ENCODE measurements at places on chromosomes 16 and 17.
A peak's percentile ranks its signal among the peaks of the same experiment; 100 is the strongest.

GRCh38 chr16:8632675-8633182 is 11.2 kb downstream of the METTL22 start:
- no peaks in the 10 kb centered on the region for H3K4me1 ChIP-seq
- H3K4me3 ChIP-seq = no peak overlapping the region
- H3K27me3 ChIP-seq = no peaks in the 10 kb centered on the region
- peaks cover 49% of the 10 kb centered on the region for H3K36me3 ChIP-seq
- no peak overlapping the region for H3K27ac ChIP-seq

- no peaks in the 10 kb centered on the region for H3K27me3 ChIP-seq
- no peaks in the 10 kb centered on the region for H3K36me3 ChIP-seq
- H3K4me1 ChIP-seq = no peaks in the 10 kb centered on the region
- DNase-seq = peak; percentile 18
- H3K27ac ChIP-seq = no peak overlapping the region
Observed at GRCh38 chr16:27024010-27024409, 42.7 kb upstream of the C16orf82 start.

- H3K27ac ChIP-seq = no peak overlapping the region
- H3K4me1 ChIP-seq = no peaks in the 10 kb centered on the region
- H3K4me3 ChIP-seq = no peak overlapping the region
- no peaks in the 10 kb centered on the region for H3K27me3 ChIP-seq
Observed at GRCh38 chr17:45011767-45012166, 39.7 kb downstream of the DCAKD start.

GRCh38 chr17:9266031-9266680 is 244.8 kb downstream of the NTN1 start:
- peak overlapping the region; percentile 23 for H3K4me3 ChIP-seq
- H3K4me1 ChIP-seq = peaks cover 6% of the 10 kb centered on the region
- no peak for DNase-seq
- H3K36me3 ChIP-seq = no peaks in the 10 kb centered on the region
- peak overlapping the region; percentile 57 for H3K27ac ChIP-seq

GRCh38 chr17:48761114-48761513 is 32.6 kb upstream of the HOXB13 start:
- H3K4me1 ChIP-seq = no peaks in the 10 kb centered on the region
- H3K27ac ChIP-seq = no peak overlapping the region
- H3K4me3 ChIP-seq = no peak overlapping the region
- DNase-seq = no peak
- H3K36me3 ChIP-seq = no peaks in the 10 kb centered on the region

- H3K27me3 ChIP-seq = no peaks in the 10 kb centered on the region
- H3K36me3 ChIP-seq = no peaks in the 10 kb centered on the region
- DNase-seq = no peak
- H3K4me3 ChIP-seq = no peak overlapping the region
- peaks cover 5% of the 10 kb centered on the region for H3K4me1 ChIP-seq
Observed at GRCh38 chr16:3934491-3935181, 54.1 kb upstream of the CREBBP start.

- H3K4me1 ChIP-seq = no peaks in the 10 kb centered on the region
- no peak overlapping the region for H3K27ac ChIP-seq
- no peak overlapping the region for H3K4me3 ChIP-seq
Observed at GRCh38 chr16:24013864-24014645, 178.3 kb downstream of the PRKCB start.

DNA sequence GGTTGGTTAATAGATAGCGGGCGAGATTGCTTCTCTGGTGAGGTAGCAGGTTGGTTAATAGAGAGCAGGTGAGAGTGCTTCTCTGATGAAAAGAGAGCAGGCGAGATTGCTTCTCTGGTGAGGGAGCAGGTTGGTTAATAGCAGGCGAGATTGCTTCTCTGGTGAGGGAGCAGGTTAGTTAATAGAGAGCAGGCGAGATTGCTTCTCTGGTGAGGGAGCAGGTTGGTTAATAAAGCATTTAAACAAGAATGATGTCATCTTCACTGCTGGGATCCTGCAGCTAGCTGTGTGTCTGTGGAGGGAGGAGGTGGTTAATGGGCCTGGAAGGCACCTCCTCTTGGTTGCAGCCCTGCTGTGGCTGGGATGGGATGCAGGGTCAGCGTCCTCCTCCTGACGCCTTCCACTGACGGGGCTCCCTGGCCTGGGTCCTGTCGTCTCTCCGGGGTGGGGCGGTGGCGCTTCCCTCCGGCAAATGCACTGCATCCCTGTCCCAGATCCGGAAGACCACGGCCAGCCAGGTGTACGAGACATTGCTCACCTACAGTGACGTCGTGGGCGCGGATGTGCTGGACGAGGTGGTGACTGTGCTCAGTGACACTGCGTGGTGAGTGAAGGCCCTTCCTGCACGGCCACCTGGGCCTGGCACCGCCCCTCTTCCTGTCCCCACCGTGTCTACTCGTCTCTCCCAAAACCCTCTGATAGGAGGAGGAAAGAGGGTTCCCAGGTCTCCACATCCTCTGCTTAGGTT is 99.2 kb upstream of the ZNF750 start:
- no peak overlapping the region for H3K27ac ChIP-seq
- no peak overlapping the region for H3K4me3 ChIP-seq
- no peaks in the 10 kb centered on the region for H3K4me1 ChIP-seq
- H3K27me3 ChIP-seq = no peaks in the 10 kb centered on the region

GRCh38 chr17:31499771-31500554 is 108.5 kb downstream of the RAB11FIP4 start:
- H3K4me1 ChIP-seq = peaks cover 8% of the 10 kb centered on the region
- H3K27me3 ChIP-seq = no peaks in the 10 kb centered on the region
- no peak overlapping the region for H3K27ac ChIP-seq
- no peaks in the 10 kb centered on the region for H3K36me3 ChIP-seq

- no peaks in the 10 kb centered on the region for H3K36me3 ChIP-seq
- H3K27me3 ChIP-seq = no peaks in the 10 kb centered on the region
- H3K27ac ChIP-seq = no peak overlapping the region
- H3K4me3 ChIP-seq = no peak overlapping the region
- H3K4me1 ChIP-seq = peaks cover 5% of the 10 kb centered on the region
- DNase-seq = no peak
Observed at GRCh38 chr16:88558457-88559442, 11.5 kb upstream of the ZC3H18 start.

DNA sequence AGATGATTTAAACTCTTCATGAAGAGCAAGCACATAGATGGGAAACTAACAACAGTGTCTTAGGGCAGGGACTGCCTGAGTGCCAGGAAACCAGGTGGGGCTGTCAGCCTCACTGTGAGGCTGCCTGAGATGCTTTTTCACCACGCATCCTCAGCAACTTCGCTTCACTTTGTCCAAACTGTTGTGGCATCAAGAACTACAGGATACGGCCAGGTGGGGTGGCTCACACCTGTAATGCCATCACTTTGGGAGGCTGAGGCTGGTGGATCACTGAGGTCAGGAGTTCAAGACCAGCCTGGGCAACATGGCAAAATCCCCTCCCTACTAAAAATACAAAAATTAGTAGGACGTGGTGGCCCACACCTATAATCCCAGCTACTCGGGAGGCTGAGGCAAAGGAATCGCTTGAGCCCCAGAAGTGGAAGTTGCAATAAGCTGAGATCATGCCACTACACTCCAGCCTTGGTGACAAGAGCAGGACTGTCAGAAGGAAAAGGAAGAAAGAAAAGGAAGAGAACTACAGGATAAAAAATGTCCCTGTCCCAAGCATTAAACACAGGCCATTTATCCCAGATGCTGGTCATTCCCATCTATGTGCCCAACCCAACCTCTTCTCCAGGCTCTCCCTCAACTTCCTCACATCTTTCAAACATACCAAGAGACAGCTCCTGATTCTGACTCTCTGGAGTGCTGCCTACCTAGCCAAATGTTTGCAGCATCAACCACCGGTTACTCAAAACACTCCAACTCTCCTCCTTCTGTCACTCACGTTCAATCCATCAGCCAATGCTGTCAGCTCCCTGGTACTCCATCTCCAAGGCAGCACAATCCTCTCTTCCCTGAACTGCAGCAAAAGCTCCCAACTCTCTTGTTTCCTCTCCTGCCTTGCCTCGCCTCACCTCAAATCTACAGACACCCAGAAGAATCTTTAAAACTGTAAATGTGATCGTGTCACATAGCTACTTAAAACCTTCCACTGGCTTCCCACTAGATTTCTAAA is 1.6 kb downstream of the EIF4A3 start:
- H3K36me3 ChIP-seq = peaks cover 37% of the 10 kb centered on the region
- no peak for DNase-seq
- H3K27me3 ChIP-seq = no peaks in the 10 kb centered on the region
- H3K27ac ChIP-seq = no peak overlapping the region
- H3K4me3 ChIP-seq = peak overlapping the region; percentile 99

DNA sequence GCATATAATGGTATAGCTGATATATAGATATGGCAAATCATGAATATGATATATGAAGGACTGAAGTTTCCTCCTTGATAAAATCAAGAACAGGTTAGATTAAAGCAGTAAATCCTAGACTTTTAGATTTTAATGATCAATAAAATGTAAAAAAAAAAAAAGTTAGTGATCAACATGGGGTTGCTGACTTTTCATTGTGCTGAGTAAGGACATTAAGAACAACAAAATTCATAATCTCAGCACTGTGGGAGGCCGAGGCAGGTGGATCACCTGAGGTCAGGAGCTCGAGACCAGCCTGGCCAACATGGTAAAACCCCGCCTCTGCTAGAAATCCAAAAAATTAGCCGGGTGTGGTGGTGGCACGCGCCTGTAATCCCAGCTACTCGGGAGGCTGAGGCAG is 10.4 kb upstream of the CHD3 start:
- no peak for DNase-seq
- H3K36me3 ChIP-seq = no peaks in the 10 kb centered on the region
- H3K27ac ChIP-seq = no peak overlapping the region
- no peaks in the 10 kb centered on the region for H3K27me3 ChIP-seq

DNA sequence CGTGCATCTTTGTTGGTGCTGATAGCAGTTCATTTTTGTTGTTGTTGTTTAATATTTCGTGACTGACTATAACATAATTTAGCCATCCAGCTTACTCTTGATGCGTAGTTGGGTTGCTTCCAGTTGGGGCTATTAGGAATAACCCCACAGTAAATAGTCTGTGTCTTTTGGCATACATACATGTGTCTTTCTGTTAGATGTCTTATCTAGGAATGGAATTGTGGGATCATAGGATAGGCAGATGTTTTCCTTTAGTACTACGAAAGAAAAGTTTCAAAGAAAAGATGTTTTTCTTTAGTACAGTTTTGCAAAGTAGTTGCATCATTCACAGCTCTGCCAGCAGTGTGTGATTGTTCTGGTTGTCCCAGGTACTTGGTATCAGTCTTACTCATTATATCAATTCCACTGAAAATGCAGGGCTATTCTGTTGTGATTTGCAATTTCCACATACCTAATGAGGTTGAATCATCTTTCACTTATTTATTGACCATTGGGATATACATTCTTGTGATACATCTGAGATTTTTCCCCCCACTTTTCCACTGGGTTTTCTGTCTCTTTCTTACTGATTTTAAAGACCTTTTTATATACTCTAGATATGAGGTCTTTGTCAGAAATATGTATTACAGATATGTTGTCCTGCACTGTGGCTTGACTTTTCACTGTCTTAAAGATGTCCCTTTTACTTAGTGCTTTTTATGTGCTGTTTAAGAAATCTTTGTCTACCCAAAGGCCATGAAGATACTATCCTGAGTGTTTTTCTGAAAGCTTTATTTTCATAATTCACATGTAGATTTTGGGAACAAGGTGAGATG is 173.3 kb downstream of the MRTFB start:
- no peak for DNase-seq
- H3K36me3 ChIP-seq = peaks cover 36% of the 10 kb centered on the region
- no peak overlapping the region for H3K27ac ChIP-seq
- no peak overlapping the region for H3K4me3 ChIP-seq
- H3K4me1 ChIP-seq = peaks cover 13% of the 10 kb centered on the region
- H3K27me3 ChIP-seq = no peaks in the 10 kb centered on the region

GRCh38 chr17:17069849-17070248 is 27.6 kb downstream of the MPRIP start:
- H3K36me3 ChIP-seq = no peaks in the 10 kb centered on the region
- no peak overlapping the region for H3K27ac ChIP-seq
- H3K27me3 ChIP-seq = no peaks in the 10 kb centered on the region
- no peak for DNase-seq
- H3K4me3 ChIP-seq = no peak overlapping the region

DNA sequence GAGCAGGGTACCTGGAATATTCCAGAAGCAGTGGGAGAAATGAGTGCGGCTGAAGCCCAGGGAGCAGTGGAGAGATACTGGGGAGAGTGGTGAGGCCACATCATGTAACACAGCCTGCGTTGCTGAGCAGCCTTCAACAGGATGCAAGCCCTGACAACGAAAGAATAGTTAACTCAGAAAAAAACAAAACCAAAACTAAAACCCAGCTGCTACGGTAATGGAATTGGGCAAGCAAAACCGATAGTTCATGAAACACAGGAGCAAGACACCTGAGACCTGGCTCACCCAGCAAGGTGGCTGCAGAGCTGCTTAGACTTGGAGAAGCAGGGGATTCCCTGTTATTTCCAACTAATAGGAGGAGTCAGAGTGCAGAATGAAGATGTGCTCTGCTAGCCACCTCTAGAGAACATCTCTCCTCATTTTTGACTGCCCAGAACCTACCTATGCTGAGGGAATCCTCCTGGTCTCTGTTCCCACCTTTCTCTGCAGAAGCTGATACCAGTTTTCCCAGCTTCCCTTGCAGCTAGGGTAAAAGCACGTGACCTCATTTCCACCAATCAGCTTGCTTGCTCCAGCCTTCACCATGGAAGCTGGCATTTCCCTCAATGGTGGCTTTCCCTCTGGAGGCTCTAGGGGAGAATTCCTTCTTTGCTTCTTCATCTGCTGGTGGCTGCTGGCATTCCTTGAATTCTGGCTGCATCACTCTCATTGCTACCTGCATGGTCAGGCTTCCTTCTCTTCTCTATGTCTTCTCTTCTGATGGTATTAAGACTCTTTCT is 59.4 kb upstream of the XYLT1 start:
- H3K27ac ChIP-seq = no peak overlapping the region
- no peaks in the 10 kb centered on the region for H3K36me3 ChIP-seq
- no peaks in the 10 kb centered on the region for H3K4me1 ChIP-seq
- DNase-seq = no peak

DNA sequence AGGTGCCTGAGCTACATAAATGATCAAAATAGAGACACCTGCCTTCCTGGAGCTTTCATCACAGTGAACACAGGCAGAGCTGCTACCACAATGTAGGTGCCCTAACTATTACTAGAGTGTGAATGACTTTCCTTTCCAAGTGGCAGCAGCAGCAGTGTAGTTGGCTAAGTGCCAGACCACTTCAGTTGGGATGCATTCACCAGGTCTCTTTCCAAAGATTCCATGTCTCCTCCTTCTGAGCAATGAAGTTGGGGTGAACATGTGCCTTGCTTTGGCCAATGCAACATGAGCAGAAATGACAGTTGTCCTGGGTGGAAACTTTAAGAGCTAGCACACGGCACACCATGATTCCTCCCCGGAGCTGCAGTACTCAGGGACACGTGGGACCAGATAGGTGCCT is 23.3 kb upstream of the CACNG4 start:
- no peaks in the 10 kb centered on the region for H3K4me1 ChIP-seq
- H3K36me3 ChIP-seq = no peaks in the 10 kb centered on the region
- DNase-seq = no peak
